T-cell (primary cell): ENCODE measurements at places on chromosomes 16 and 17. TPM values are rescaled to one million over a fixed set of nuclear protein-coding genes. Genes with fewer than 3 reads are reported as not detected.

UQCRC2 gene
- 181 TPM for total RNA-seq

SMTNL2 gene
- total RNA-seq: not detected

BCO1 gene
- not detected for total RNA-seq

SEZ6L2 gene
- not detected for total RNA-seq

SLC16A6 gene
- 10.5 TPM for total RNA-seq

ODAD4 gene
- total RNA-seq: 0.53 TPM

LRRC36 gene
- not detected for total RNA-seq

MEOX1 gene
- 2.9 TPM for total RNA-seq

TMIGD1 gene
- not detected for total RNA-seq

KCNJ2 gene
- total RNA-seq: 0.07 TPM

CORO6 gene
- 4.1 TPM for total RNA-seq

RNFT1 gene
- 32.3 TPM for total RNA-seq

TBX4 gene
- total RNA-seq: not detected

TNFSF13 gene
- total RNA-seq: 5.2 TPM

PRKCB gene
- total RNA-seq: 105 TPM

KRT15 gene
- not detected for total RNA-seq

TK1 gene
- total RNA-seq: 2.2 TPM

DOC2B gene
- total RNA-seq: 0.09 TPM

CBX8 gene
- total RNA-seq: 2.2 TPM

PPL gene
- total RNA-seq: not detected

KRTAP9-4 gene
- total RNA-seq: not detected

NOS2 gene
- total RNA-seq: 0.09 TPM

KRT31 gene
- total RNA-seq: not detected

SPEM1 gene
- total RNA-seq: not detected

ZNF205 gene
- 0.38 TPM for total RNA-seq

VAT1 gene
- 57.7 TPM for total RNA-seq

ZNF597 gene
- 2.2 TPM for total RNA-seq

OTOP2 gene
- total RNA-seq: not detected

EPX gene
- not detected for total RNA-seq

ZFP3 gene
- total RNA-seq: 8.8 TPM

NXPH3 gene
- not detected for total RNA-seq

GSDMA gene
- 3.7 TPM for total RNA-seq

MT1X gene
- total RNA-seq: 18.7 TPM

EPOP gene
- total RNA-seq: 0.68 TPM

MGAT5B gene
- total RNA-seq: 0.79 TPM

PERCC1 gene
- 0.36 TPM for total RNA-seq

GAS2L2 gene
- 0.23 TPM for total RNA-seq

PRSS33 gene
- total RNA-seq: not detected

ODF4 gene
- not detected for total RNA-seq

KRTAP2-2 gene
- not detected for total RNA-seq

SLC38A10 gene
- 87.7 TPM for total RNA-seq

ACSM2A gene
- not detected for total RNA-seq

KRTAP4-5 gene
- total RNA-seq: not detected
